ENCODE measurements at places on chromosomes 3 and 15. TPM values are rescaled to one million over a fixed set of nuclear protein-coding genes. Genes with fewer than 3 reads are reported as not detected.
A peak's percentile ranks its signal among the peaks of the same experiment; 100 is the strongest.

Gene ADAMTSL3
- total RNA-seq, result 0.14 TPM

GRCh38 chr15:60731583-60732130, 252.7 kb upstream of the ICE2 start:
- DNase-seq, result no peak

GRCh38 chr15:99385865-99386264, 134.6 kb downstream of the LRRC28 start:
- no peak for DNase-seq

GRCh38 chr3:84110787-84111186, 848.0 kb upstream of the CADM2 start:
- DNase-seq, result no peak

GRCh38 chr15:85168642-85169173, 187.1 kb downstream of the PDE8A start:
- no peak for DNase-seq

Gene EBLN2
- total RNA-seq, result 8.9 TPM

Gene RPUSD2
- 13.7 TPM for total RNA-seq

DNA sequence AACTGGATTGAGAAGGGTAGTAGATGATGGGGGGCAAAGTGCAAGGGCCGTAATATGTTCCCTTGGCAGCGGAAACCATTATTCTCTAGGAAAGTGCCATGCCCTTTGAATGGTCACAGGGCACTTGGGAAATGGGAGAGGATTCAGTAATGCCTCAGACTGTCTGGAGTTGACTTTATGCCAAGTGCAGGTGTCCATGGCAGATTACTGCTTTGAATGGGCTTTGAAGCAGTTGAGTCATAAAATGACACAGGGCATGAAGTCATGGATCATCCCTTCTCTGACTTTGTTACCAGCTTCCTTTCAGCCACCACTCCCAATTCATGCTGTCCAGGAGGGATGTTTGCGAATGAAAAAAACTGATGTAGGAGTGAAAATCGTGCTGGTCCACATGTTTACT, 20.1 kb downstream of the AADACL2 start:
- DNase-seq, result no peak

Gene RBP2
- total RNA-seq, result not detected

DNA sequence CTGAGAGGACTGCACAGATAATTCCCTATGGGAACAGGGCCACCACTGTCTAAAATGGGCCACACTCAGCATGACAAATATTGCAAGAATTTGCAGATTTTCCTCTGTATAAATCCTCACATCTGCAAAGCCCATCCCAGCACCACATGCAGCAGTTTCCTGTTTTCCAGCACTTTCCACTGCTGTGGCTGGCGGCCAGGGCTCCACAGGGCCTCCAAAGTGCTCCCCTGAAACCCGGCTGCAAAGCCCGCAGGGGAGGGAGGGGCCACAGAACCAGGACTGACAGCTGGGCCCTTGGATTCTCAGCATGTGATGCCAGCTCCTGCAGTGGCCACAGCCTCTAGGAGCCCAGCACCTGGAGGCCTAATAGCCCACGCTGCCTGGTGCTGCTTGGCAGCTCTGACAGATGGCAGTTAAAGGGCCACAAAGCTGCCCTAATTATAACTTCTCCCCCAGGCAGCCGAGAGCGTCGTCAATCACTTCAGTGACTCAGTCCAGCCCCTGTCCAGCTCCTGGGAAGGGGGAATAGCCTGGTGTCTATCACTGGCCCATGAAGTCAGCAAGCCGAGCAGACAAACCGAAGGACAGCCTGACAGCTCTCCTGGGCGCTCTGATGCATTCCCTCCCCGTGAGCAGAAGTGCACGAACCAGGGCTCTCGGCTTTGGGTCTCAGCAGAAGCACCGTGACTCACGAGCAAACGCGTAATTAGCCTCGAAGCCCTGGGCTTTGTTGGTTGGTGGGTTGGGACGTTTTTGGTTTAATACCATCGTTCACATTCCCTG, 4.7 kb downstream of the LRRC15 start:
- no peak for DNase-seq

- no peak for DNase-seq
These were observed 127.5 kb upstream of the THRB start for GRCh38 chr3:24622138-24622537.

- no peak for DNase-seq
These were observed 637.9 kb downstream of the NLGN1 start for GRCh38 chr3:174035328-174035886.

DNA sequence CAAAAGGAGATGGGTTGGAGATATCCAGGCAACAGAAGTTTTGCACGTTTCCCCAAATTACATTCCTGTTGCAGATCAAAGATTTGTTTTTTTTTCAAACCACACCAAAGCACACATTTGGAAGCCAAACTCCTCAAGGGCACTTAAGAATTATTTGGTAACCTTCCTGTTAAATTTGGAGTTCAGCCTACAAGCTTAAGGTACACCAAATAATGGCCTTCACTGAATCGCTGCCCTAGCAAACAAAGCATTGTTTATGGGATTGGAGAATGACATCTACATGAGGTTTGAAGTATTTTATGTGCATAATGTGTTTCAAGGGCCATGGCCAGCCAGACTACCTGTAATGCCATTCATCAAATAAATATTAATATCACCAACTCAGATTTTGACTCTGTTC, 357.9 kb downstream of the RORA start:
- DNase-seq, result no peak

GRCh38 chr15:45631776-45632175, 3.1 kb upstream of the SQOR start:
- no peak for DNase-seq

Gene ACKR2
- 0.95 TPM for total RNA-seq

GRCh38 chr3:137008131-137008530, 50.3 kb downstream of the IL20RB start:
- DNase-seq, result no peak

Gene UTS2B
- total RNA-seq, result not detected

Gene PLCH1
- total RNA-seq, result 0.08 TPM

- DNase-seq, result no peak
These were observed 732.1 kb upstream of the NR2F2 start for GRCh38 chr15:95598251-95598855.

GRCh38 chr15:91516866-91517265, 336.6 kb upstream of the SLCO3A1 start:
- no peak for DNase-seq

Gene THRB
- not detected for total RNA-seq

DNA sequence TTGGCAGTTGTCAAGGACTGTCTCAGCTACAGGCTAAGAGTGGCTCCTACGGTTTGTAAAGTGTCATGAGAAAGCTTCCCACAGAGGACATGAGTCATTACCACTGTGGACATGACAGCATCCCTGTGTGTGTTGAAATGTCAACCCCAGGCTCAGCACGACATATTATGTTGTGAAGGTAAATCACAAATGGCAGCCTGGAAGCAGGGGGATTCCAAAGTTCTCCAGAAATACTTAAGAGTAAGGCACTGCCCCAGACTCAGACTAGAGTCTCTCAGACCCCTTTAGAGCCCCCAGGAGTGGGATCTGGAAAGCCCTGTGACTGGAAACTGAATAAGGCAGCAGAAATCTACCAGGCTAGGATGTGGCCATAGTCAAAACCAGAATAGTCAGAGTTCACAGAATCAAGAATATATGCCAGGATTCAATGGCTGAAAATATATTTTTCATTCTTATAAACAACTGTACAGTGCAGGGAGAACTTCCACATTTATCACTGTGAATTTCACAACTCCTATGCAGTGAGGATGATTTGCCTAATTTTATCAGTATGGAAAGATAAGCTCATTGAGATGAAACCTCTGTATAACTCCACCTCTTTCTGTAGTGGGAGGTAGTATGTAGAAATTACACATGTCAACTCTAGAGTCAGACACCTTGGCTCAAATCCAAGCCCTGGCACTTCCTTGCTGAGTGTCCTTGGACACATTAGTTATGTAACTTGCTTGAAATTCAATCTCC, 237.1 kb upstream of the CFAP20DC start:
- peak; percentile 4 for DNase-seq

Gene DUOXA2
- total RNA-seq, result not detected

GRCh38 chr15:60272623-60273022, 125.2 kb downstream of the ANXA2 start:
- DNase-seq, result no peak

Data from natural killer cell (primary cell).